Activated naive CD8-positive, alpha-beta T cell treated with anti-CD3 and anti-CD28 coated beads, Interleukin-2, amount 10 ng/mL, durations not matched to agents 7 days and 5 days (primary cell): ENCODE measurements at places on chromosomes 1 and 21. TPM values are rescaled to one million over a fixed set of nuclear protein-coding genes. Genes with fewer than 3 reads are reported as not detected.
A peak's percentile ranks its signal among the peaks of the same experiment; 100 is the strongest.

Gene SMG5
- 76.4 TPM for total RNA-seq

Gene MX1
- total RNA-seq: 609 TPM

- no peak for DNase-seq
- no peaks in the 10 kb centered on the region for H3K4me1 ChIP-seq
- no peaks in the 10 kb centered on the region for H3K36me3 ChIP-seq
- no peak overlapping the region for H3K4me3 ChIP-seq
Observed at GRCh38 chr1:115524236-115524635, 117.5 kb upstream of the VANGL1 start.

GRCh38 chr1:237901299-237901934, 10.7 kb upstream of the ZP4 start:
- no peaks in the 10 kb centered on the region for H3K4me1 ChIP-seq
- no peaks in the 10 kb centered on the region for H3K27me3 ChIP-seq
- H3K4me3 ChIP-seq: no peak overlapping the region

DNA sequence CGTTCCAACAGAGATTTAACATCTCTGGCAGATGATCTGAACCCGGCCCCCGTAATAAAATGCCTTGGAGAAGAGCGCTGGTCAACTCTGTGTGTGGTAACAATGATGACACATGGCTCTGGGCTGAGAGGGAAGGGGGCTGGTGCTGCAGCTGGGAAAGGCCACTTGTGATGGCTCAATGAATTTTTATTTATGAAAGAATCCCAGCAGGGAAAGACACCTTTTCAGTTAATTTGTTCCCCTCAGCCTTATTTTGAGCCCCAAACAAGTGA, 59.4 kb downstream of the SYT6 start:
- H3K36me3 ChIP-seq: no peaks in the 10 kb centered on the region
- DNase-seq: no peak
- H3K27ac ChIP-seq: no peak overlapping the region
- H3K27me3 ChIP-seq: peaks cover 8% of the 10 kb centered on the region
- no peak overlapping the region for H3K4me3 ChIP-seq

GRCh38 chr1:40363721-40364120, 9.8 kb upstream of the SMAP2 start:
- no peak overlapping the region for H3K27ac ChIP-seq
- H3K4me3 ChIP-seq: no peak overlapping the region
- peaks cover 6% of the 10 kb centered on the region for H3K36me3 ChIP-seq
- no peak for DNase-seq

DNA sequence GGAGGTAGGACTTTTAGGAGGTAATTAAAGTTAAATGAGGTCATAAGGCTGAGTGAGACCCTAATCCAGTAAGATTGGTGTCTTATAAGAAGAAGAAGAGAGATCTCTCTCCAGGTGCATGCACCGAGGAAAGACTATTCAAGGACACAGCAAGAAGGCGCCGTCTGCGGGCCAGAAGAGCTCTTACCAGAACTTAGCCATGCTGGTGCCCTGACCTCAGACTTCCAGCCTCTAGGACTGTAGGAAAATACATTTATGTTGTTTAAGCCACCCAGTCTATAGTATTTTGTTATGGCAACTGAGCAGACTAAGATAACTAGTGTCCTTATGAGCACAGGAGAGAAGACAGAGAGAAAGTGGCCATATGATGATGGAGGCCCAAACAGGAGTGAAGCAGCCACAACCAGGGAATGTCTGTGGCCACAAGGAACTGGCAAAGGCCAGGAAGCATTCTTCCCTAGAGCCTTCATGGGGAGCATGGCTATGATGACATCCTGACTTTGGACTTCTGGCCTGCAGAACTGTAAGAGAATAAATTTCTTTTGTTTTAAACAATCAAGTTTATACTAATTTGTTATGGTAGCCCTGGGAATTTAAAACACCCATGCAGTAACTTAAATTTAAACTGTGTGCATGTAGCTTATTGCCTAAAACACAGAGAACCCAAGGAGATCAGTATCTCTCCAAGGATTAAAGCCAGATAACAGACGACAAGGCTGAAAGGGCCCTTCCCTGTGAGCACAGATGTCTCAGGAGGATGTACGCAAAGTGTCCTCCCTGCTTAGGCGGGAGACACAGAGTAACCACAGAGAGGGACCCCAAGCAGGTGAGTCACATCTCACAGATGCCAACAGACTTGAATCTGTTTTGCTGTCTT, 9.9 kb upstream of the CD58 start:
- no peaks in the 10 kb centered on the region for H3K4me1 ChIP-seq
- peaks cover 16% of the 10 kb centered on the region for H3K27me3 ChIP-seq
- H3K27ac ChIP-seq: no peak overlapping the region
- DNase-seq: no peak
- H3K4me3 ChIP-seq: no peak overlapping the region

DNA sequence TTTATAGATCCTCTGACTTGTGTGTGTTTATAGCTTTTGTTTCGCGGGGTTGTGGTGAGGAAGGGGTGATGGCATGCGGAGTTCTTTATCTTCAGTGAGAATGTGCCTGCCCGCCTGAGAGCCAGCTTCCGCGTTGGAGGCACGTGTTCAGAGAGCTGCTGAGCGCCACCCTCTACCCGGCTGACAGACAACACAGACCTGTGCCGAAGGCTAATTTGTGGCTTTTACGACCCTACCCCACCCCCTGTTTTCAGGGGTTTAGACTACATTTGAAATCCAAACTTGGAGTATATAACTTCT, 14.4 kb upstream of the CD101 start:
- H3K4me1 ChIP-seq: peaks cover 25% of the 10 kb centered on the region
- H3K27me3 ChIP-seq: peaks cover 2% of the 10 kb centered on the region
- peak overlapping the region; percentile 90 for H3K27ac ChIP-seq
- peak overlapping the region; percentile 78 for H3K4me3 ChIP-seq
- DNase-seq: peak; percentile 55

DNA sequence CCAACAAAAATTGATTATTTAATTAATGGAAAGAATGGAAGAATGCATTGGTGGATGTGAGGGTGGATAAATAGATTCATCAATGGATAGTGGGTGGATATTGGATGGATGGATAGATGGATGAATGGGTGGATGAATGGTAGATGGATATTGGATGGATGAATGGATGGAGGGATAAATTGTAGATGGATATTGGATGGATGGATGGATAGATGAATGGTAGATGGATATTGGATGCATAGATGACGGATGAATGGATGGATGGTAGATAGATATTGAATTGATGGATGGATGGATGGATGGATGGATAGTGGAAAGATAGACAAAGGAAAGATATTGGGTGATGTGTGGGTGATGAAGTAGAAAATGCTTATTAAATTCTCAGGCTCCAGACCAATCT, 123.6 kb upstream of the KAZN start:
- H3K27me3 ChIP-seq: no peaks in the 10 kb centered on the region
- DNase-seq: no peak
- no peak overlapping the region for H3K27ac ChIP-seq
- H3K4me3 ChIP-seq: no peak overlapping the region
- no peaks in the 10 kb centered on the region for H3K36me3 ChIP-seq

DNA sequence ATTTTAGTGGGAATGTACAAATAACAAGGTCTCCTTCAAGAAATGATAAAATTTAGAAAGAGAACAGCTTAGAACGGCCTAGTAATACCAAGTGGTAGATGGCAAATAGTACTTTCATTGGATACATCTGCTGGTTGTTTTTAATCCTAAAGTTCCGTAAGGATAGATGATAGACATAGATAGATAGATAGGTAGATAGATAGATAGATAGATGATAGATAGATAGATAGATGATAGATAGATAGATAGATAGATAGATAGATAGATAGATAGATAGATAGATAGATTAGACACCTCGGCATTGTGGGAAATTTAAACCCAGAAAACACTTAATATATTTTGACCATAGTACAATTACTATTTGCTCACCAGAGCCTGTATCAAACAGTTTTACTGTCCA, 288.5 kb downstream of the TPR start:
- H3K27ac ChIP-seq: no peak overlapping the region
- H3K4me3 ChIP-seq: no peak overlapping the region
- no peaks in the 10 kb centered on the region for H3K4me1 ChIP-seq
- no peak for DNase-seq
- H3K36me3 ChIP-seq: no peaks in the 10 kb centered on the region

GRCh38 chr1:5386371-5386770, 605.9 kb downstream of the NPHP4 start:
- H3K36me3 ChIP-seq: no peaks in the 10 kb centered on the region
- peaks cover 23% of the 10 kb centered on the region for H3K4me1 ChIP-seq
- H3K27me3 ChIP-seq: peaks cover 4% of the 10 kb centered on the region
- no peak for DNase-seq
- H3K27ac ChIP-seq: no peak overlapping the region

DNA sequence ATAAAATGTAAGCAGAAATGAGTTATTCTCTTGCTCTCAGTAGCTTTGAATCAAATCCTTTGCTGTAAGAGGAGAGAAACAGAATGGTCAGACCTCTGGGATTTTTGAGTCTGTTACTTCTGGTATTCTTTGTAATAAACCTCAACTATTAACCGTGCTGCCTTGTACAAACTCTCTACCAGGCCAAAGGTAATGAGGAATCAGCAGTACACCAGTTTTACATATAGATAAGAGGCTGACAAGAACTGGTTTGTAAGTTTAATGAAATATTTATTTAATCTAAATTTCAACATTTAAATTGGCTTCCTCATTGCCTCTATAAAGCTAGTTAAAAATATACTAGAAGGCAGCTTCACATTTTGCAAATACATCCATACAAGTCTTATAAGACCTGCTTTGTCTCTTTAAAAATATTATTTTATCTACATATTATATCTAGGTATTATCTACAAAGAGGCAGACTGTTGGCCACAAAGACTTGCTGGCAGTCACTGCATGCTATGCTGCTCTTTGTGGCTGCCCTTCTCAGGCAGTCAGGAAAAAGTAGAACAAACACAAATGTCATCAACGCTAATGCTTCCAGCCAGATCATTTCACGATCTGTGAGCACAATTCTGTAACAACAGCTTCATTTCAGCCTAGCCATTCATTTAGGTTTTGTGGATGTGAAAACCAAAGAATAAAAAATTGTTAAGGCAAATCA, 173.0 kb downstream of the GABPA start:
- H3K4me1 ChIP-seq: no peaks in the 10 kb centered on the region
- H3K27ac ChIP-seq: no peak overlapping the region
- no peak for DNase-seq
- H3K27me3 ChIP-seq: no peaks in the 10 kb centered on the region
